ENCODE measurements at places on chromosomes 3 and 15.

DNA sequence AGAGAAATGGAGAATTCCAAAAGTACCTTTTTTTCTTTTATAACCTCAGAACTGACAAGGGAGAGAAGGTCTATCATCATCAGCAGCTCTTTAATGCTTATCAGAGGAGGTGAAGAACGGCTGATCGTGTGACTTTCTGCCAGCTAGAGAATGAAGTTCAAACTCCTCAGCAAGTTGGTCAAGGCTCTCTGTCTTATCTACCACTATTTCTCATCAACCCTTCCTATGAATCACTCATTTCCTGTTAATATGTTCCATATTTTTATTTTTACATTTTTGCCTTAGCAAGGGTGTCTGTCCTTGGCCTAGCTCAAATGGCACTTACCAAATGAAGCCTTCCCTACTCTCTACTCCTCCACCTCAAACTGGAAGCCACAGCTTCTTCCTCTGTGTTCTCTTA is 73.1 kb upstream of the TSPAN3 start:
- DNase-seq: no peak

GRCh38 chr3:184333190-184333589 is 4.2 kb upstream of the FAM131A start:
- no peak for DNase-seq

DNA sequence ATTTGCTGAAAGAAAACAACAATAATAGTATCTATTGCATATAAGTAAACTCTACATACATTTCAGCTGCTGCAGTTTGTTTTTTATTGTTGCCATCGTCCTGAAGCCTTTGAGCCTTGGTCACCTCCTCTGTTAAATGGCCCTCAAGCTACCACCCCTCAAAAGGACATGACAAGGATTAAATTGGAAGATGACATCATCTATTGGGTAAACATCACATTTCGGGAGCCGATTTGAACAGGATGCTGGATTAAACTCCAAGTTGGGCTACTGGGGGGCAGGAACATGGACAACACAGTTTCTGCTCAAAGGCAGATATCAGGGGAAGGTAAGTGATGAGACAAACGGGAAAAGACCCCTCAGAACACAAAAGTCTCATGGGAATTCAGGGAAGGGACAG is 92.3 kb upstream of the ATP2B2 start:
- DNase-seq: no peak

GRCh38 chr3:15899388-15899787 is 101.6 kb upstream of the ANKRD28 start:
- DNase-seq: no peak

DNA sequence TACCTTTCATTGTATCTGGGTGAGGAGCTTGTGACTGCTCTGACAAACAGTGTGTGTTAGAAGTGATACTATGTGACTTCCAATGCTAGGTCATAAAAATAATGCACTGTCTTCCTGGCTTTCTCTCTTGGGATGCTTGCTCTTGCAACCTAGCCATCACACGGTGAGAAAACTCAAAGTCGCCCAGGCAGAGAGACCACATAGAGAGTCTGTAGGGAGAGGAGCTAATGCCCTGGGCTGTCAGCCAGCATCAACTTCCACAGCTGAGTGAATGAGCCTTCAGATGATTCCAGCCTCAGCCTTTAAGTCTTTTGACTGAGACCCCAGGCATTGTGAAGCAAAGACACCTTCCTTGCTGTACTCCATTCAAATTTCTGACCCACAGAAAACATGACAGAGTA is 220.6 kb upstream of the SGO1 start:
- DNase-seq: no peak

- no peak for DNase-seq
These were observed 12.6 kb downstream of the ETV5 start for GRCh38 chr3:186096290-186096689.

DNA sequence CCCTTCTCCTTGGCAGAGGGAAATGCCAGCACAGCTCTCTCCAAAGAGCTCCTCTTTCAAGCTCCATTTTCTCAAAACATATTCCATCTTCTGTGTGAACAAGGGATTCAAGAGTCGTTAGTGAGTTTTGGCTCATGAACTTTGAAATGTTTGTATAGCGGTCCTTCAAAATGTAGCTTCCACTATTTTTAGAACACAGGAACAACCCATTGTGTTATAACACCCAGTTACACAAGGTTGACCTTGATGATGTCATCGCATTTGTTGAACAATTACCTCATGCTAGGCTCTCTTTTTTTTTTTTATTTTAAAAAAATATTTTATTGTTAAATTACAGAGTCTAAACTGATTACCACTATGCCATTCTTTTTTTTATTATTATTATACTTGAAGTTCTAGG is 251.7 kb downstream of the THSD4 start:
- no peak for DNase-seq

GRCh38 chr3:23112491-23112890 is 90.6 kb upstream of the UBE2E2 start:
- no peak for DNase-seq

GRCh38 chr15:87394676-87395075 is 861.9 kb downstream of the NTRK3 start:
- no peak for DNase-seq

DNA sequence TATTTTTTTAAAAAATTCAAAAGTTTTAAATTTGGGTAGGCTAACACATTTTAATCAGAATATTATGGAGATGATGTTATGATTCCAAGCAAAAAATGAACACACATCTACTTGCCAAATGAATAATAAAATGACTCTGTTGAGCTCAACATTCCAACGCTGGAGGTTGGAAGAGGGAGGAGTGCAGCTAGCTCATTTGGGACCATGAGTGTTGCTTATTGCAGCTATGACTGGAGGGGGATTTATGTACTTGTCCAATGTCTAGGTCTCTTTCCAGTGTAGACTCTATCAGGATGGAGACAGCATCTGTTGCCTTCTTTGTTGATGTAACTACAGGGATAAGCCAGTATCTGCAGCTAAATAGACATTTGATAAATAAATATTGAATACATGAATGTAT is 310.6 kb downstream of the CACNA2D3 start:
- no peak for DNase-seq
